ENCODE measurements at places on chromosomes 11 and 22.

DNA sequence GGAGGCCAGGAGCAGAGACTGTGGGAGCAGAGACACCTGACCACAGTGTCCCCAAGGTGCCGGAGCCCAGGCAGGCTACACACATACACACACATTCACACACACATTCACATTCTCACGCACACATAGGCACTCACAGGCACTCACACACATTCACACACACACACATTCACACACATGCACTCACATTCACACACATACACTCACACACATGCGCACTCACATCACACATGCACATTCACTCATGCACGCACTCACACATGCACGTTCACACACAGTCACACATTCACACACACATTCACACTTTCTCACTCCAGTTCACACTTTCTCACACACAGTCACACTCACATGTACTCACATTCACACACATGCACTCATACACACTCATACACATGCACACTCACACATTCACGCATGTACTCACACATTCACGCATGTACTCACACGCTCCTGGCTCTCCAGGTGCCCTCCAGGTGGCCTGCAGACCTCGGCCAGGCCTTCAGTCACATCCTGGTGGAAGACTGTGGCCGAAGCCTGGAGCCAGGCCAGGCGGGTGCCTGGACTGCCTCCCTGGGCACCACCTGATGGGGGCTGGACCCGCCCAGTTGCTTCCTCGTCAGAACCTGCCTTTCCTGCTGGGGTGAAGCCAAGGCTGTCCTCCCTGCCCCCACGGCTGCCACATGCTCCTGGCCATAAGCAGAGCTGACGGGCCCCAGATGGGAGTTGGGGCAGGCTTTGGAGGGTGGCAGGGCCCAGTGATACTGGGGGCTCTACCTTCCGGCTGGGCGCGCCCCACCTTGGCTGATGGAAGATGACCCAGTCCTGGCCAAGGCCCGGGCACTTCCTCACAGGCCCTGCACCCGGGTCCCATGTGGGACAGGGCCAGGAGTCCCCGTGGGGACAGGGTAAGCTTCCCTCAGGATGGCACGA is 89.5 kb downstream of the WNT7B start:
- no peak for DNase-seq

- peak; percentile 62 for DNase-seq
Measured at GRCh38 chr11:71080239-71081097, 171.9 kb downstream of the SHANK2 start.

DNA sequence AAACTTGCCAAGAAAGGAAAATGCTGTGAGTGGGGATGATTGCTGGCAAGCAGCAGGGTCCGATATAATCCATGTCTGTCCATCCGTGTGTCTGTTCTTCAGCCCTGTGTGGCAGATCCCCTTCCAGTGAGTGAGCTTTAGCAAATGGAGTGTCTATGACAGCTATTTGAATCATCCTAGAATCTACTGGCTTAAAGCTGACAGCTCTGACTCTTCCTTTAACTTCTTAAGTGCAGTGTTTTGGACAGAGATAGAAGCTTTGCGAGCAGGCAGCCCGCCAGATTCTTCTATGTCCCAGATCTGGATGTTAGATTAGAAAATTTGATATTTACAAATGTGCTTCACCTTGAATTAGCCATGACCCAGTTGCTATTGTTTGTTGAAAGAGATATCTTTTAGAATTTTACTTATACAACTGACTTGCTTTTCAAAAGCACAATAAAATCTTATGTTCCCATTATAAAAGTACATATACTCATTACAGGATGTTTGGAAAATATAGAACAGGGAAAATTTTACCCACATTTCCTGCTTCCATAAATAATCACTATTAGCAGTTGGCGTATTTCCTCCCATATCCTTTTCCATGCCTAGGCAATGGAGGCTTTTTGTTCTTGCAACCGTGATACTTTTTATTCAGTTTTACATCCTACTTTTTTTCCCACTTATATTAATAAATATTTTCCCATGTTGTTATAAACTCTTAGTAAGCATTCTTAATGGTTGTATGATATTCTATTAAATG is 124.5 kb downstream of the COMMD9 start:
- no peak for DNase-seq

GRCh38 chr11:57144075-57144474 is 37.7 kb upstream of the LRRC55 start:
- DNase-seq = no peak

GRCh38 chr11:24108609-24109008 is 388.2 kb upstream of the LUZP2 start:
- DNase-seq = no peak

- DNase-seq = no peak
Measured at GRCh38 chr11:119194811-119195440, 9.7 kb downstream of the NHERF4 start.

DNA sequence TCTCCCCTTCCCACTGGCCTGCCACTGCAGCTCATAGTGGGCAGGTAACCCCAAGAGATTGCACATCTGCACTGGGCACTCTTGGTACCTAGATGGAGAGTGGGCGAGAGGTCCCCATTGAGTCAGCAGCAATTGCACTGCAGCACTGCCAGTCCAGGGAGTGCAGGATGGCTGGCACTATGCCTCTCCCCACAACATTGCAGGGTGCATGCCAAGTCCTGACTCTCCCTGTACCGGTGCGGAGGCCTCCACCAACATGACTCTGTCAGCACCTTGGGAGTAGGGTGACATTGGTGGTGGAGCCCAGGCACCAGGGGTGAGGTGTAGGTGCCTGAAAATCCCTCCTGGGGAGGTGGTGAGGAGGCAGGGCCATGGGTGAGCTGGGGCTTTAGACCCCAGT is 82.2 kb downstream of the TRAF6 start:
- no peak for DNase-seq

- no peak for DNase-seq
Measured at GRCh38 chr11:5336331-5336730, 7.0 kb downstream of the OR51B5 start.

DNA sequence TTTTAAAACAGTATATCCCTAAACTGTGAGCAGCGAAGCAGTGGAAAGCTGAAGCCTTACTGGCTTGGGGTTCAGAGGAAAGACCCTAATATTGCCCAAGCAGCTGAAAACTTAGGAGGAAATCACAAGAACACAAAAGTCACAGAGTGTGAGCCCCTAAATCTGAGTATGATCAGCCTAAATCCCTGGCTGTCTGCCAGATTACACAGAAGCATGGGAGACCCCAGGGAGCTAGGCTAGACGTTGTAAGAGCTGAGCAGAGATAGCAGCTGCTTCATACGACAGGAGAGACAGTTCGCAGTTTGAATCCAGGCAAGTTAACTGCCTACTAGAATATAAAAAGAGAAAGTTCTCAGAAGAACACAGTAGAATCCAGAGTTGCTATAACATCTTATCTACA is 81.2 kb downstream of the PACS1 start:
- DNase-seq = no peak

DNA sequence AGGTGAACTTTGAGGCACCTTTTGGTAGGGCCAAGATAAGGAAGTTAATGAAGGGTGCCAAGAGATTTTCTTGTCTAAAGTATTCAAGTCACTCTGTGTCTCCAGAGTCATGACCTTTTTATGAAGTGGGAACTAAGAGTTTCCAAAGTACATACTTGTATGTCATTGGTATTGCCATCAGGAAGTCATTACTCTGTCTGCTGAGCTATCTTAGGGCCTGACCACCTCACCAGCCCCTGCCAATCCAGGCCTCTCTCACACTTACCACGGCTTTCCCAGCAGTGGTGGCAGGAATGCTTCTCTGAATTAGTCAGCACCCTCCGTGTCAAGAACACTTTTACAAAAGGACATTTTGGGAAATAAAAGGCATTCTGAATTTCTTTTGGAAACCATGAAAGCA is 192.8 kb upstream of the MTNR1B start:
- no peak for DNase-seq

DNA sequence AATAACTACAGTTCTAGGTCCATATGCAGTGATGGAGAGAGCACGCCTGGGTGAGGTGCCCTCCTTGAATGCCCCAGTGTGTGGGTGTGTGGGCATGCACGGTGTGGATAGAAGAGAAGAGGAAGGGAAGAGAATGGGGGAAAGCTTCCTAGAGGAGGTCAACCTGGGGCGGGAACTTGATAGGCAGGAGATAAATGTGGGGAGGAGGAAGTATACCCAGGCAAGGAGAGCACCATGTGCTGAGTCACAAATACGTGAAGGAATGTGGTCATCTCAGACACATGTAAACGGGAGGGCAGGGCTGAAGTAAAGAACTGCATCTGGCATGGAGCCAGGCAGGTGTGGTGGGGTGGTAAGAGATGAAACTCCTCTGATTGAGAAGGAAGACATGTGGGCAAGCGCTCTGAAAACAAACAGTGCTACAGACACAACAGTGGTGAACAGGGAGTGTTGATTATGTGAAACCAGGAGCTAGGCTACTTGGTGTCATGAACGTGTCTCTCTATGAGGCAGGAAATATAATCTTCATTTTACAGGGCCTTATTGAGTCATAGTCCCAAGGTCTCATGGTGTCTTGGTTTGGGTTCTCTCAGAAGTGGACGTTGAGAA is 61.5 kb upstream of the EED start:
- DNase-seq = no peak

DNA sequence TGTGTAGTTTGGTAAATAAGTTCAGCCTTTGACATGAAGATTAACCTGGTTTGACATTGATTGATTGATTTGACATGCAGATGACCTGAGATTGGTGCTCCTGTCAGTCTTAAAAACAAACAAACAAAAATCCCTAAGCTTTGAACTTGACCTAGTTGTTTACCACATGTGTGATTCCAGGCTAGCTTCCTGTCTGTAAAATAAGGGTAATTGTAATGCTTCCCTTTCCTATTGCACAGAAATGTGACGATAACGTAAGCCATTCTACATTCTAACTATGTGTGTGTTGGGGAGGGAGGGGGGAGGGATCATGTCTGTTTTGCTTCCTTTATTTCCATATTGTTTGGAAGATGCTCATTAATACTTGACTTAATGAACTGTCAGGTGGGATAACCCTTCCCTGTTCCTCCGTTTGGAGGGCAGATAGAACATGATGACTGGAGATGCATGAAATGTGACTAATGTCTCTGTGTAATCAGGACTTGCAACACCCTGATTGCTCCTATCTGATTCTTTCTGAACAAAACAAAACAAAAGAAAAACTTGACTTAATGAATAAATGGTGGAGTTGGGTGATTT is 106.1 kb upstream of the CLMP start:
- DNase-seq = no peak

GRCh38 chr11:798093-798713 is at the start of gene SLC25A22:
TSS of gene SLC25A22 (minus strand) at chr11:798281. CDS start at chr11:795006, 3,275 bp downstream.
- DNase-seq = no peak

- no peak for DNase-seq
Measured at GRCh38 chr11:70845591-70846041, 406.8 kb downstream of the SHANK2 start.

- no peak for DNase-seq
Measured at GRCh38 chr11:96107143-96107824, 183.4 kb upstream of the MTMR2 start.

GRCh38 chr11:107962181-107962580 is 33.9 kb downstream of the RAB39A start:
- DNase-seq = no peak

- DNase-seq = no peak
Measured at GRCh38 chr11:47967577-47968525, 12.5 kb upstream of the PTPRJ start.

- DNase-seq = no peak
Measured at GRCh38 chr11:69963533-69964246, 114.4 kb upstream of the ANO1 start.

GRCh38 chr11:119795231-119795630 is 66.2 kb upstream of the NECTIN1 start:
- DNase-seq = no peak

GRCh38 chr11:65426839-65427690 is 4.5 kb downstream of the NEAT1 start:
- DNase-seq = no peak

DNA sequence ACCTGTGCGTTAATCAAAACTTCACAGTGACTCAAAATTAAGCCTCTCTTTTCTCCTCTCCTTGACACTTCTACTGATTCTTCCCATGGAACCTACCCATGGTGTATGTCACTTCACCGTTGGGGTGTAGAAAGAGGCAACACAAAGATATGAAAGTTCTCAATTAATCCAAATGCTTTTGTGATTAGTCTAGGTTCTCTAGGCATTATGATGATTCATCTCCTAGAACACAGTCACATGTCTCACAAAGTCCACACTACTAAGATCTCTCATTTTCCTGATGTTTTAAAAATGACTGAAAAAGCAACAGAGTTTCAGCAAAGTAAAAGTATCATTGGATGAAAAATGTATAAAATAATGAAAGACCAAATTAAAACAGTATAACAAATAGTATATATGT is 13.7 kb upstream of the SCGB2A2 start:
- no peak for DNase-seq

DNA sequence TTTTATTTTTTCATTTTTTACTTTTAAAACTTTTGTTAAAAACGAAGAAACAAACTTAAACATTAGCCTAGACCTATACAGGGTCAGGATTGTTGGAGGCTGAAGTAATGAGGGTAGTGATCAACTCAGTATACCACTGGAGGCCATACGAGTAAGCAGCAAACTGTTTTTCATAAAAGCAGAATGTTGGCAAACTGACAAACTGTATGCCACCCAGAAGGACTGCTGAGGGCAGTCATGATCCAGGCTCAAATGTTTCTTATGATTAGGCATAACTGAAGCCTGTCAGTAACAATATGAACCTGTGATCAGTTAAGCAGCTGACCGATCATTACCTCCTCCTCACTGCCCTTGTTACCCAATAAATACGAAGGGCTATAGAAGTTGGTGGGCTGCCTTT is 10.2 kb upstream of the SC5D start:
- DNase-seq = no peak

- no peak for DNase-seq
Measured at GRCh38 chr11:65899356-65900124, 648 bp downstream of the FOSL1 start.

DNA sequence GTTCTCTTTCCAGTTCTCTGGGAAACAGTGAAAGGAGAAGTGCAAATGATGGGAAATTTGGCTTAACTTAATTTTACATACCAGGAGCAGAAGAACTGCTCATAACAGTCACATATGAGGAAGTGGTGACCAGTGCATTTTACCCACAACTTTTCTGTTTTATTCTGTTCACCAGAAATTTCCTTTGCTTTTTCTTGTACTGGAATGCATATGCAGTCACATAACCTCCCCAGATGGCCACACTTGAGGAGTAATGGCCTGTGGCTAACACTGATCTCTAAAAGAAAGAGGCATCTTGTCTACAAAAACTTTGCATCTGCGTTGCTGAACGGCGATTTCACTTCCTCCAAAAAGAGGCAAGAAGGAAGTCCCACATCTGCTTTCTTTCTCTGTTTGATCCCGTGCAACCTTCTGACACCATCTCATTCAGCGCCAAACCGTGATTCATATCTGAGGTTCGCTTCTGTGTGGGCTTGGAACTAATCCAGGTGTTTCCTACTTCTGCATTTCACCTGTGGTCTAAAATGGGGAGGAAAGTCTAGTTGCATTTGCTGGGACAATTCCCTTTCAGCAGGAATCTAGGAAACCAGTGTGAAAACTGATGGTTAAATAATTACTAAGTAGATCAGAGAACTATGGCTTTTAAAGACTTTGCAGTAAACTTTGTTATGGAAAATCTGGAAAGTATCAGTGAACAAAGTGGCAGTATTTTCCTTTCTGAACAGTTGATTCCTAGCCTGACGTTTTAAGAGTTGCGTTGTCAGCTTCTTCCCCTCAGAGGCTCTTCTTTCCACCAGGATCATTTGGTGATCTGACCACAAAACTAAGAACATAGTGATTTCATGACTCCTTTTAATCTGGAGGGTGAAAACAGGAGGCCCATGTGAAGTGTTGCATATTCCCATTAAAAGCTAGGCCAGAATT is 4.2 kb upstream of the MPEG1 start:
- DNase-seq = no peak

- no peak for DNase-seq
Measured at GRCh38 chr22:48720662-48721394, 1106.8 kb downstream of the BRD1 start.

Measured in NCI-H1436 treated with DMSO at 0.1 percent for 48 hours (cell line).